ENCODE measurements at places on chromosomes 2 and 18. TPM values are rescaled to one million over a fixed set of nuclear protein-coding genes. Genes with fewer than 3 reads are reported as not detected.

Gene CCDC178
- 1.8 TPM for total RNA-seq

Gene SALL3
- not detected for total RNA-seq

Gene MBP
- 5.5 TPM for total RNA-seq

Gene IL1B
- 0.33 TPM for total RNA-seq

Gene ZNF521
- 324 TPM for total RNA-seq

Gene ITSN2
- total RNA-seq = 66.3 TPM

Gene TMEM247
- total RNA-seq = not detected

Gene SIX3
- total RNA-seq = not detected

Gene SPIRE1
- total RNA-seq = 37.7 TPM

Gene DNAJC5G
- 0.98 TPM for total RNA-seq

Gene SCN7A
- not detected for total RNA-seq
